ENCODE measurements at places on chromosomes 7 and 10.

GRCh38 chr7:79495544-79496272 lies 42.2 kb upstream of the MAGI2 start:
- no peak for DNase-seq

DNA sequence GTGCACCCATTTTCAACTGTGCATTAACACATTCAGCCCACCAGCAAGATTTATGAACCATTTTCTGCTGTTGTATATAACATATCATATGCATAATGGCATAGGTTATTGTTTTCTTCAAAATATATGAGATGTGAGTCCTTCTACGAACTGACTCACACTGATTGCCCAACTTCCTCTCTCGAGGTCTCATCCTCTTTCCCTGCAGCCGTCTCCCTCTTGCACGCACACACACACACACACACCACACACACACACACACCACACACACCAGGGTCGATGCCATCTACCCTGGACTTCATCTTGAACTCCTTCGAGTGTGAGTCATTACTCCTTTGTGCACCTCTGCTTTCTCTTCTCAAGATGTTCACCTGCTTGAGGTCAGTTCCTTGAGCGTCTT lies 36.7 kb downstream of the EGFR start:
- DNase-seq: no peak

- DNase-seq: no peak
Measured at GRCh38 chr10:132066186-132066585, 440 bp downstream of the JAKMIP3 start.

- no peak for DNase-seq
Measured at GRCh38 chr10:43408331-43408709, 666 bp downstream of the HNRNPF start.

GRCh38 chr10:111972109-111972508 lies 211.5 kb downstream of the GPAM start:
- DNase-seq: no peak

DNA sequence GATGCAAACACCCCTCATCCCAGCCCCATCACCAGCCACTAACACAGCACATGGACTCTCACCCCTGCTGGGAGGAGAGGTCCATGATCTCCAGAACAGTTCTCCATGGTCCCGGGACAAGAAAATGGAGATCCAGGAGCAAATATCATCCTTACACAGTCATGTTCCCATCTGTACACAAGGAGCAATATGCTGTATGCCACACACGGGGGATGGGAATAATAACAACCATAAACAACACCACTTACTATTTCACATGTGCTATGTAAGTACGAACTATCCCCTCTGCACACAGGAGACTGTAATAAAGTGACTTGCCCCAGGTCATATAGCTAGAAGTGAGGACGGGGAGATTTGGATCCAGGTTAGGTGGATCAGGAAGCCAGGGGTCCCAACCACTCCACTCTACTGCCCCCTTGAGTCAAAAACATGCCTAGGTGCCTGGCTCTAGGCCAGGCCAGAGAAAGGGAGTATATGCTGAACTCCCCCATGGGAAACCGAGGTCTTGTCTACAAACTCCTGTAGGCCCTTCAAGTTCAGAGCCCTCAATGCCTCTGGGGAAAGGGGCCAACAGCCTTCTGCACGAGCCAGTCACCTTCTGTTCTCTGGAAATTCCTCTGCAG lies 34.1 kb downstream of the LRRC20 start:
- no peak for DNase-seq

DNA sequence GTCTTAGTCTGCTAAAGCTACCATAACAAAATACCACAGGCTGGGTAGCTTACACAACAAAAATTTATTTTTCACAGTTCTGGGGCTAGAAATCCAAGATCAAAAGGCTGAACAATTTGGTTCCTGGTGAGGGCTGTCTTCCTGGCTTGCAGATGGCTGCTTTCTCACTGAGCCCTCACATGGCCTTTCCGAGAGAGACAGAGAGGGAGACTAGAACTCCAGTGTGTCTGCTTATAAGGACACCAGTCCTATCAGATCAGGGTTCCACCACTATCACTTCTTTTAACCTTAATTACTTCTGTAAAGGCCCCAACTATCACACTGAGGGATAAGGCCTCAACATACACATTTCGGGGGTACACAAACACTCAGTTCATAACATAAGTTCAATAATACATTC lies 527.4 kb upstream of the VSTM2A start:
- no peak for DNase-seq

DNA sequence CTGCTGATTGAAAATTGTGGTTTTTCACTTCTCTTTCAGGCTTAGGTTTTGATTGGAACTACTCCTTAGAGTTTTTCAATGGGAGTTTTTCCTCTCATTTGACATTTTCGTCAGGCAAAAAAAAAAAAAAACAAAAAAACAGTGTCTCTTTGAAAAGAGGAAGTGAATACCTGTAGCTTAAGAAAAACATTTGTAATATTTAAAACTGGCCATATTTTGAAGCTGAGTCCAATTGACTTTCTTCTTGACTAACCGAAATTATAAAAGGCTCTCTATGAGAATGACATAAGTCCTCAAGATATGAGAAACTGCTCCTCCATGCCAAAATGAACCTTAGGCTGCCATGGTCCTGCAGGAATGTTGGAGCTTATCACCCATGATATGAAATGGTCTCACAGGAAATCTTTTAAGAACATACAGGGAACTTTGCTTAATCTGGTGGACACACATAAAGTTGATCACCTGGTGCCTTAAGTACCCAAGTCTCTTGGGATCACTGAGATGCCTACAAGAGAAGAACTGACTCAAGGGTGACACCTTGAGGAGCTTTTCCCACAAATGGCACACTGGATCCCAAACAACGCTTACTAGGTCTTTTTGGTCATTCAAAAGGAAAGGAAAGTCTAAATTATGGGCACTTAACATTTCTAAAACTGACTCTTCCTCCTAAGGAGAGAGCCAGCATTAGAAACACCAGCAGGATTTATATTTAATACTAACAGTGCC lies 263.4 kb downstream of the CDC14C start:
- DNase-seq: no peak
